ENCODE measurements at places on chromosomes 7 and 10.

DNA sequence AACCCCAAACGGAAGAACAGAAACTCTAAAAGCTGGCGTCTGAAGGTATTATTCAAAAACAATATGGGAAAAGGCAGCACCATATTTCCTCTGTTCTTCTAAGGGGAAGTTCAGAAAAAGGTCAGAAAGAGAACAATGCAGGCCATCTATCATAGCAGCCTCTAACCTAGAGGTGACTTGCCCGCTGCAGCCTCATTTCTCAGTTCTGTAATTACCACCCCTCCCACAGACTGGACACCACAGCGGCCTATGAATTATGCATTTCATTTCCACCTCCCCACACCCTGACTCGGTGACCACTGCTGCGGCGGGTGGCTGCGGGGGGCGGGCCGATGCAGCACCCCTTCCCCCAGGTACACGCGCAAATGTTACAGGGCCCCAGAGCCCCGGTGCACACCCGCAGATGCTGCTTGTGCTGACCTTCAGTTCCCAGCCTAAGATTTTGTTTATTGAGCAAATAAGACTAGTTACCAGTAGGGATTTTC lies 125.5 kb downstream of the CLEC2L start:
- DNase-seq: no peak

DNA sequence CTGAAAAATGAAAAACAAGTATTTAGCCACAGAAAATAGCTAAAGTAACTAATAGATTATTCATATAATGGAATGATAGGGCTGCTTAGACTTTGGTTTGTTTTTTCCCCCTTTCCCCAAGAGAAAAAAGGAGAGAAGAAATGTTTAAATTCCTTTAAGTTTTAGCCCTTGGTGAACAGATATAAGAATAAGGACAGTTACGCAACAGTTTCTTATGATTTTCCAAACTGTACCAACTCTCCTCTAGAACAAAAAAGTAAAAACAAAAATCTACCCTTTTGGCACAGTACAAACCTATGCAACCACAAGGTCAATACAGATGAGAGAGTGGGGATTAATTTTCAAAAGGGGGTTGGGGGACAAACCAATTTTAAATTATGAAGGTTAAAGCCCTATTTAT lies 227.7 kb downstream of the CHCHD3 start:
- no peak for DNase-seq

GRCh38 chr10:61188691-61189090 lies 244.7 kb upstream of the RHOBTB1 start:
- DNase-seq: no peak

GRCh38 chr10:21247592-21247991 lies 277.9 kb downstream of the SKIDA1 start:
- no peak for DNase-seq

DNA sequence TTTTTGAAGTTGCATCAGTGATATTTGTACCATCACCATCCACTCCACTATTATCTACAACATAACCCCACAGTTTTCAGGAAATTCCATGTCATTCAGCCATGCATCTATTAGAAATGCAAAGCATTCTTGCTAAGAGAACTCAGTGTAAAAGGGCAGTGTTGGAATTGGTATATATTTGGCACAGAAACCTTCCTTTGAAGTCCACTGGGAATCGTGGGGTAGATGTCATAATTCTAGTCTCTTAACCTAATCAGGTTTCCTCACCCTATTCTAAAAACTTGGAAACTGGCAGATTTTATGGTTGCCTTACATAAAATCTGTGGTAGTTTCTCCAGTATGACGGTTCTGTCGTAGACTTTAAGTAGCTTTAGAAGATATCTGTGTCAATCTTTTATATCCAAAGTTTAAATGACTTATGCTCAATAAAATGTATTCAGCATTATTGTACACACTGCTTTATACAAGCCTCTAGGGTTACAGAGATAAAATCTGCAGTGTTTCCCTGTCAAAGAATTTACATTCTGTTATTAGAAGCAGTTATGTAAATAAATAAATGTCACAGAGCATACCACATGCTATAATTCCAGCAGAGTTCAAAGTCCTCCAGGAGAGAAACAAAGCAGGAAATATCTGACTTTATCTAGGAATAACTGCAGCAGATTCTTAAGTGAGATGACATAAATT lies 704.4 kb upstream of the CELF2 start:
- no peak for DNase-seq

GRCh38 chr10:62582101-62582705 lies 208.0 kb downstream of the ZNF365 start:
- peak; percentile 44 for DNase-seq

- DNase-seq: no peak
Measured at GRCh38 chr7:40899151-40899550, 764.3 kb downstream of the SUGCT start.

DNA sequence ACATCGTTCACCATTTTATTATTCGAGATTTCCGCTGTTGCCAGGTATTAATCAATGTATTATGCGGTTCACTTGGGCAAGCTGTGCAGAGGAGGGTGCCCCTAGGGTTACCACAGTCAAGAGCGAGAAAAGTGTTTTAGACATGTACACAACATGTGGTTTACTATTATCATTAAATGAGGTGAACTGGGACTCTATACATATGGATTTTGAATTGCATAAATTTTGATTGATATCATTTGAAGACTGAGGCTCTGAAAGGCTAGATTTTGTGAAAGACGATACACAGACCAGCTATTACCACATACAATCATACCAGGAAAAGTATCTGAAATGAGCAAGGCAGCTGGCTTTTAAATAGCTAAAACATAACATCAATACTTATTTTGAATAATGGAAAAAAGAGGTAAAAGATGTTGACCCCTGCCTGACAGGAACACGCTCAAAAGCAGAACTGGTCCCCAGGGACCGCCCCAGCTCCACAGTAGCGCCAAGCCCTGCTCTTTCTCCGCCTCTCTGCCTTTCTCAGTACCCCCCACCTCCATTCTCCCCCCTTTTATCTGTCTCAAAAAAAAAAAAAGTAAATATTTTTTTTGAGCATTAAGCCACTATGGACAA lies 413.4 kb upstream of the MKI67 start:
- DNase-seq: no peak

DNA sequence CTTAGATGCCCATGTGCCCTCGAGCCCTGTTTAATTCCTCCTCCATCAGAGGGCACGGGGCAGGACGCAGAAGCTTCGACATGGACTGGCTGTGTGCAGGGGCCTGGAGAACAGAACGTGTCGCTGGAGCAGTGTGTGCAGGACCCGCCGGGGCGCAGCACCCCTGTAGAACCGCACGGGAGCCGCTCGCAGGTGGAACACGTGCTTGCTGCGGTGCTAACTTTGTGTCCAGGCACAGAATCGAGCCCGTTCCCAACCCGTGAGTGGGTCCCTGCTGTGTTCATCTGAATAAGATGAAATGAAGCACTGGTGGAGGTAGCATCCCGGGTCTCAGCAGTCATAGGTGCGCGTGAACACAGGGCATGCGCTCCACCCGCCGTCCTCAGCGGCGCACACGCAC lies 116.9 kb downstream of the WDR37 start:
- no peak for DNase-seq

- no peak for DNase-seq
Measured at GRCh38 chr10:9299966-9300365, 1245.5 kb downstream of the GATA3 start.

- DNase-seq: peak; percentile 97
Measured at GRCh38 chr7:74288034-74288881, 949 bp upstream of the CLIP2 start.

DNA sequence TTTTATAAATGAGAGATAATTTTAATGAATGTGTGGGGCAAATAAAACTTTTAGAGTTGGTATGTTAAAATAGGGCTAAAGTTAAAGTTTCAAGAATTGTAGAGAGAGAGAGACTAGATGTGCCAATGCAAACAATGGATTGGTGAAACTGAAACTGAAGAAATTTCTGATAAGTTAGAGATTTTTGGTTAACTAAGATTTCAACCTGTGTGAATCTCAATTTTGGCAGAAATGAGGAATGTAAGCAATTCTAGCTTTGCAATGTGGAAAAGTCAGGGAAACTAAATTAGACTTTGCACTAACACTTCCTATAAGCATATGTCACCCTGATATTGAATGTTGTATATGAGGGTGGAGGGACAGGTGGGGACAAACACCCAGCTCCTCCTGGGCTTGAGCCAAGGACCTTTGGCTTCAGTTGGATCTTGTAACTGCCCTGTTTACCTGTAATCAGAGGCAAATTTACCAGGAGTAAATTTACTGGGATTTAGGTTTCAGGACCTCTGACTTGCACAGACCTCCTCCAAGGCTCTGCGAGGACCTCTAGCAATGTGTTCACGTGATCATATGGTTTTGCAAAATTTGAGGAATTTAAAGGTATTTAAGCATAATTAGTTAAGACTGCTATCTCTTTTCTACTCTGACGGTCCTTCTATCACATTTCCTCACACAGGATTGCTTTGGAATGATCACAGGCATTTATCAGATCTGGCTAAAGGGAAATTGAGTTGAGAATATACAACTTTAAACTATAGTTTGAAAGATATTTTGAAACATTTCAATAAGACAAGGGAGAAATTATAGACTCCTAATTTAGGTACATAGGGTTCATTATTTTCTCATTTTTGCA lies 33.1 kb upstream of the RPA3 start:
- DNase-seq: no peak

GRCh38 chr7:110871856-110872255 lies 219.1 kb upstream of the LRRN3 start:
- DNase-seq: no peak

DNA sequence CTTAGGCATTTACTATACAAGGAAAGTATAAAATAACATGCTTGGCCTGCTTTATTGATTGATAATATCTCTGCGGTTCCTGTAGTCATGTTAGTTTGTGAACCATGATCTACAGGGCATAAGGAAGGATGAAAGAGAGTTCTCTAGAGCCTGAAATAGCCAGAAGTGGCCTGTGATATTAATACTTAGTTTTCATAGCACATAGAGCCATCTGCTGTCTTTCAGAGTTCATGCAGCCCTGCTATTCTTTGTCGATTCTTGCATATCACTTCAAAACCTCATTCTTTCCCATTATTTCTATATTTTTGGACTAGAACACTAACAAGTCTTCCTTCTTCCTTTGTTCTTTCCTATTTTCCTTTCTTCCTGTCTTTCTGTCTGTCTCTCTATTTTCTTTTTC lies 26.4 kb upstream of the PRKG1 start:
- DNase-seq: no peak

DNA sequence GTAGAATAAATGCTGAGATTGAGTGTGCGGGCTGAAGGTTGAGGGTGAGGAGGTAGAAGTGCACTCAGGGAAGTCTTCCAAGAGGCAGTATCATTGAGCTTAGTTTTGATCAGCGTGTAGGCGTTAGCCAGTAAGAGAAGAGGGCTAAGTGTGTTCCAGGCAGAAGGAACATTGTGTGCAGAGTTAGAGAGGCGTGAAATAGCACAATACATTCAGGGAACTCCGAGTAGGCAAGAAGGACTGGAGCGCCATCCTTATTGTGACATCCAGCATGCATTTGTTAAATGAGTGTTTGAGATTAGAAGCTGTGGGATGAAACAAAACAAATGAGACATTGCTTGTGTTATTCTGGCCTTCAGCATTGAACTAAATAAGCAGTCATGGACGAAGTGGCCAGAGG lies 140.9 kb upstream of the MKLN1 start:
- no peak for DNase-seq

GRCh38 chr7:100122568-100122967 lies 3.1 kb downstream of the CNPY4 start:
- no peak for DNase-seq

DNA sequence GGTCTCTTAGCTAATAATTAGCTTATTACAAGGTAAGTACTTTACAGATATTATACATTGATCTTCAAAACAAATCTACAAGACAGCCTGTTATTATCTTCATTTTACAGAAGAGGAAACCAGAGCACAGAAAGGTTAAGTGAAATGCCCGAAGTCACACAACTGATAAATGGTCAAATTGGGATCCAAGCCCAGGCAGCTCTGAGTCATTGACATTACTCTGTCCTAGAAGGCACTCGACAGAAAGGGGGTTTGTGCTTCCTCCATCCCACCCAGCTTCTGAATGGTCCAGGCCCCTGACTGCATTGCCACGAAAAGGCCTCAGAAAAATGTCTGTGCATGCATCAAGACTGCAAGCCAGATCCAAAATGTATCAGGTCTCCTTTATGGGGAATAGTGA lies 81.3 kb upstream of the ZNF438 start:
- DNase-seq: no peak

- no peak for DNase-seq
Measured at GRCh38 chr10:132593389-132593788, 55.8 kb downstream of the INPP5A start.

- no peak for DNase-seq
Measured at GRCh38 chr10:11687779-11688447, 54.3 kb upstream of the ECHDC3 start.

DNA sequence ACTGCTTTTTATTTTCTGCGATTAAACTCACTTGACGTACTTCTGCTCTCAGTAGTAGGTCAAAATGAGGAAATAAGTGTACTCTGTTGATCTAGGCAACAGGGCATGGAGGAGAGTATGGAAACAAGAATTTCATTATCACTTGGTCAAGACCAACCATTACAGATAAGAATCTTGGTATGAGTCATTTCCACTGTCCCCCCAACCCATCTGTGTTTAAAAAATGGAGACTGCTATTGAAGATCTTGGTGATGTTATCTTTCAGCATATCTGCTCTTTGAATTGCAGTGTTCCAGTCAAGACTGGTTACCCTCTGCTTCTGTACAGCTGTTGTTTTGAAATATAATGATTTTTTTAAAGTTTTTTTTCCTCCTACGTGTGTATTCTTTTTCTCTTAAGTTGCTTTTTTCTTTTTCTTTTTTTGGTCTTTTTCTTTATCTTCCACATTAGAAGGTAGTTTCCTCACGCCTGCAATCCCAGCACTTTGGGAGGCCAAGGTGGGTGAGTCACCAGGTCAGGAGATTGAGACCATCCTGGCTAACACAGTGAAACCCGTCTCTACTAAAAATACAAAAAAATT lies 11.7 kb downstream of the STAM start:
- DNase-seq: peak; percentile 82

DNA sequence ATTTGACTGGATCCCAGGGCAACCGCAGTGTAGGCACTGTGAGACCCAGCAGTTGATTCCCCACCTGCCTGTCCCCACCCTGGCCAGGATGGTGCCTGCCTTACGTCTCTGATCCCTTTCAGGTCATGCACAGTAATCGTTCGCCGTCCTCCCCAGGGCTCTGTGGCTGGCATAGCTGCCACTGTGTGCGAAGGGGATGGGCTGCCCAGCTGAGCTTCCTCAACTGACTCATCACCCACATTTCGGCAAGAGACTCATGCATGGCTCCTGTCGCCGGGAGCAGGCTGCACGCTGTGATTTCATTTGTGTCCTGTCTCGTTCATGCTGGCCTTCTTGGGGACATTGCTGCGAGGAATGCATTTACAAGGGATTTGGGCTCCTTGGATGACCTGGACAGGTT lies 252.4 kb downstream of the KLF6 start:
- peak; percentile 88 for DNase-seq

All from RCC 7860 (cell line).